Glutamatergic neuron (in vitro differentiated cells): ENCODE measurements at places on chromosomes 7 and 10. TPM values are rescaled to one million over a fixed set of nuclear protein-coding genes. Genes with fewer than 3 reads are reported as not detected.
A peak's percentile ranks its signal among the peaks of the same experiment; 100 is the strongest.

DNA sequence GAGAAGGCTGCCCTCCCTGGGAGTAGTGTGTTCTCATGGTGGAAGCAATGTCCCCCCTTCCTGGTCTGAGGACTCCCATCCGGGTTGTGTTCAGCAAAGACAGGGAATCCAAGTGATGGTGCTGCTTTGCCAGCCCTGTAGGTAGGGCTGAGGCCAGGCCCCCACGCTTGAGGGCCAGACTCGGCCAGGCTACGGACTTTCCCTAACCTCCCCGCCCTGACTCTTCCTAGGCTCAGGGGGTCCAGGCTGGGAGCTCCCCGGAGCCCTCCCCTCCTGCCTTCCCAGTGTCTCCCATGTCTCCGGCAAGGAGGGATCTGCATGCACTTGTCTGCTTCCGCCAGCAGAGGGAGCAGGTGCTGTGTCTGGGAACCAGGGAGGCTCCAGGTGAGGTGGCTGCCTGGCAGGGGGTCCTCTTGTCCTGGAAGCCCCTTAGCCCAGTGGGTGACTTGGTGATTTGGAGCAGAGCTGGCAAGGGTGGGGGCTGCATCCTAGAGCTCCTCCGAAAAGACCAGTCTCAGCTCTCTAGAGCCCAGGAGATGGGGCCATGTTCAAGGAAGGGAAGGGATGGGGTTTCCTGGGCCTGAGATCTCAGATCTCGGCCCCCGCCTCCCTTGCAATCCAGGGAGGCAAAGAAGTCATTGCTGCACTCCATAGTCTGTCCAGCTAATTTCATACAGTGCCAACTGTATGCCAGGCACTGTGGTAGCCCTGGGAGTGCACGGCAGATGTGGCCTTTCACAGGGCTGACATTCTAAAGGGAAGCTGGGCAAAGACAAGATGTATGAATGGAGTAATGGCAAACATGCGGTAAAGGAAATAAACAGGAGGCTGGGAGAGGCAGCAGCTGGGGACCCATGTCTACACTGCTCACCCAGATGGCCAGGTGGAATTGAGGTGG, 20.3 kb upstream of the SFRP5 start:
- H3K27ac ChIP-seq, result no peak overlapping the region
- H3K36me3 ChIP-seq, result peaks cover 4% of the 10 kb centered on the region
- H3K27me3 ChIP-seq, result peaks cover 6% of the 10 kb centered on the region

- no peak overlapping the region for H3K4me3 ChIP-seq
- H3K27me3 ChIP-seq, result no peaks in the 10 kb centered on the region
- H3K27ac ChIP-seq, result no peak overlapping the region
- H3K36me3 ChIP-seq, result peaks cover 3% of the 10 kb centered on the region
- H3K4me1 ChIP-seq, result no peaks in the 10 kb centered on the region
Measured at GRCh38 chr7:65339257-65339656, 34.4 kb upstream of the ZNF92 start.

- H3K36me3 ChIP-seq, result peaks cover 18% of the 10 kb centered on the region
- peaks cover 3% of the 10 kb centered on the region for H3K4me1 ChIP-seq
- peaks cover 2% of the 10 kb centered on the region for H3K27me3 ChIP-seq
- DNase-seq, result no peak
- no peak overlapping the region for H3K4me3 ChIP-seq
- H3K27ac ChIP-seq, result no peak overlapping the region
Measured at GRCh38 chr10:1774796-1775195, 37.5 kb upstream of the ADARB2 start.

GRCh38 chr10:110399965-110400933, 95.5 kb upstream of the SMNDC1 start:
- no peaks in the 10 kb centered on the region for H3K36me3 ChIP-seq
- H3K27ac ChIP-seq, result no peak overlapping the region
- H3K4me3 ChIP-seq, result no peak overlapping the region

DNA sequence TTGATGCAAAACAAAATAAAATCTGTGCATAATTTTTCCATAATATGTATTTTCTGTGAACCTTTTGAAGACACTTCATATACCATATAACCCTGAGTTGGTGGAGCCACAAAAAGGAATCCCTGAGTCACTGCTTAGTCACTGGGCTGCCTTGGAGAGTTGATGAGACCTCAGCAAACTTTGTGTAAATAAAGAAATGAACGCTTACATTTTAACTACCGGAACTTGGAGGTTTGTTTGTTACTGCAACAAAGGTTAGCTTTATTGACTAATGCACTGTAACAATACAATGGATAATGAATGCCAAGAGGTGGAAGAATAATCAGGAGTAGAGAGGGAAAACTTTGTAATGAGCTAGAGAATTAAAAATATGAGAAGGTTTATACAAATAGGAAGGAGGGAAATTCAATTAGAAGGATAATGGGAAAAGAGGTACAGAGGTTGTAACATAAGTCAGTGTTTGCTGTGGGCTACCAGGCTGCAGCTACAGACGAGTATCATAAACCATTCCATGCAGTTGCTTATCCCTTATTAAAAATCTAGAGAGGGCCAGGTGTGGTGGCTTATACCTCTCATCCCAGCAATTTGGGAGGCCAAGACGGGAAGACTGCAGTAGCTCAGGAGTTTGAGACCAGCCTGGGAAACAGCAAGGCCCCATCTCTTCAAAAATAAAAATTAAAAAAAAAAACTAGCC, 1042.1 kb downstream of the TYW1 start:
- H3K36me3 ChIP-seq, result no peaks in the 10 kb centered on the region
- DNase-seq, result no peak
- peaks cover 2% of the 10 kb centered on the region for H3K27me3 ChIP-seq

DNA sequence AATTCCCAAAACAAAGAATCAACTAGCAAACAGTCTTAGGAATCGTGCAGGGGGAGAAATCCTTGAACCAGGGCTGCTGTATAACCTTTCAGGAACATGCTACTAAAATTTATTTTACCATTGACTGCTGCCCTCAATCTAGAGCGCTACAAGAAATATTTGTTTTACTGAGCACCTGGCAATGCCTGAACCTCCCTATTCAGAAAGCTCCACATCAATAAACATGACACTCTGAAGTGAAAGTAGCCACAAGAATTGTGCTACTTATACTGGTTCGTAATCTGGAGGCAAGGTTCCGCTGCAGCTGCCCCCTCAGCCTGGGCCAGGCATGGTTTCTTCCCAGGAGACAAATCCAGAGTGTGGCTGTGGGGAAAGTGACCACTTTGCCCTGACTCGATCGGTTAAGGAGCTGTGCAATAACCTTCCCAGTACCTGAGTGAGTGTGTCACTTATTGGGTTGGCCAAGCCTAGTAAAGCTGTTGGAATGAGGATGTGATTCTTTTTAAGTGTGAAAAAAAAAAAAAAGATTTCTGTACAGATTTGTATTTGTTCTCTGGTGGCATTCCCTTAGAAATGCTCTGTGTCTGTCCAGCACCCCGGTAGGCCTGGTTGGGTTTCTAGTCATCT, 7.7 kb downstream of the VWA2 start:
- H3K36me3 ChIP-seq, result no peaks in the 10 kb centered on the region
- no peak overlapping the region for H3K27ac ChIP-seq
- no peak for DNase-seq

DNA sequence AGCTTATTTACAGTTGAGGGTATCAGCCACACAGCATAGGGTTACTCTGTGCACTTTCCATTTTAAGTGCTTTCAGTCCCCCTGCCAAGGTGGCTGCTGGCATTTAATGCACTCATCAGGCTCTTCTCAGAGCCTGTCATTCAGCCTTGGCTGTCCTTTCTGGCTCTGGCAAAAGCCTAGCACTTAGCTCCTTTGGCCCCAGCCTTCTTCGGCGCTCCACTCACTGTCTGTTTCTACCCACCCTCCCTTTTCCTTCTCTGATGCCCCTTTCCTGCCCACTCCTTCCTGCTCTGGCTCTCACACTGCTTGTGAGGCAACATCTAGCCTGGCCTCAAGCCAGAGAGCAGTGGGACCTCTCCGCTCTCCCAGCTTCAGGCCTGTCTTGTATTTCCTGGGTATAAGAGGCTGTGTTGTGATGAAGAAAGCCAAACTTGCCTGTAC, 60.2 kb downstream of the WIPF3 start:
- no peaks in the 10 kb centered on the region for H3K36me3 ChIP-seq
- H3K27ac ChIP-seq, result no peak overlapping the region
- DNase-seq, result no peak
- no peak overlapping the region for H3K4me3 ChIP-seq
- no peaks in the 10 kb centered on the region for H3K4me1 ChIP-seq

DNA sequence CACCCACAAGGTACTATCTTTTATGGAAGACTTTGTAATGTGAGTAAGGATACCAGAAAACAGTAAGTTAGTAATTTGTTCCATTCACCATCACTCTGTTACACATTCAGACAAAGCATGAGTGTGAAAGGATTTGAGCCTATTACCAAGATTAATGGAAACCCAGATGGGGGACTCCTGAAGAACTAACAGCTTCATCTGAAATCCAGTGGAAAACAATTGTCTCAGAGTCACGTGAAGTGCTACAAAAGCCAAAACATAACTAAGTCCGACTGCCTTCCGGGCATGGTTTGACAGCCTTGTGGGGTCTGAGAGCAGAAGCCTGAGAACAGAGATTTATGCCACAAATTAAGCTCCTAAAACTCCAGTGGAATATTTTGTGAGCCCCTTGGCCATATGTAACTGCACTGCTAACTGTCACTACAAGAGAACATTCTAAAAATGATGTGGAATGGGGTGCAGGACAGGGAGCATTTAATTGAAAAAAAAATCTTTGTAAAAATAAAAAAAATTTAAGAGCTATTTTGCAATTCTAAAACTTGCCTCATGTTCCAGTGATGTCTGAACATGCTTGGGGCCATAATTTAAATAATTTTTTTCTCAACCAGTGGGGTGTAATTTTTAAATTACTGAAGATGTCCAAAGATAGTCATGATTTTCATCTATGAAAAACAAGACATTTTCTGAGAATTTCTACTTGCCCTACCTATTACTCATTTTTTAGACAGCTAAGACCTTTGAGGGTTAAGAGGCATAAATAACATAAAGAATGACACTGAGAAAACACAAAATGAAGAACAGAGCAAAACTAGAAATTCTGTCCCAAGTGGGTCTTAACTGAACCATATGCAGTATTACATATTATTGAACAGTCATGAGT, 555.0 kb downstream of the INHBA start:
- peaks cover 2% of the 10 kb centered on the region for H3K4me1 ChIP-seq
- H3K36me3 ChIP-seq, result no peaks in the 10 kb centered on the region
- H3K27ac ChIP-seq, result no peak overlapping the region
- H3K4me3 ChIP-seq, result no peak overlapping the region

- H3K4me1 ChIP-seq, result no peaks in the 10 kb centered on the region
- H3K4me3 ChIP-seq, result no peak overlapping the region
- peaks cover 9% of the 10 kb centered on the region for H3K36me3 ChIP-seq
Measured at GRCh38 chr7:156334636-156335035, 305.9 kb upstream of the RNF32 start.

GRCh38 chr7:32158751-32159745, 88.8 kb upstream of the PDE1C start:
- peaks cover 13% of the 10 kb centered on the region for H3K4me1 ChIP-seq
- DNase-seq, result no peak
- no peak overlapping the region for H3K4me3 ChIP-seq

DNA sequence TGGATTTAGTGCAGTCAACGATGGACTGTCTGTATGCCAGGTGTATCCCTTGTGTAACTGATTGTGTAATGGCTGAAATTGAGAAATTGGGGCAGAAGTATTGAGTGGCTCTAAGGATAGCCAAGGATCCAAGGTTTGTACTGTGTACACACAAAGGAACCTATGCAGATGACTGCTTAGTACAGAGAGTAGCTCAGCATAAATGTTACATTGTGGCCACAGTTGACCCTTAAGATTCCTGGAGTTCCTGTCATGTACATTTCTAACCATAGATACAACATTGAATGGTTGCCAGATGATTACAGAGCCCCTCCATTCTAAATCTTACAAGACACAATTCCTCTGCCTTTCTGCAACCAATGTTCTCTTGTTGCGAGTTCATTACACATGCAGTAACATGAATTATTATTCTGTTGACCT, 25.3 kb downstream of the CCDC126 start:
- H3K27ac ChIP-seq, result no peak overlapping the region
- H3K4me3 ChIP-seq, result no peak overlapping the region
- H3K4me1 ChIP-seq, result no peaks in the 10 kb centered on the region

DNA sequence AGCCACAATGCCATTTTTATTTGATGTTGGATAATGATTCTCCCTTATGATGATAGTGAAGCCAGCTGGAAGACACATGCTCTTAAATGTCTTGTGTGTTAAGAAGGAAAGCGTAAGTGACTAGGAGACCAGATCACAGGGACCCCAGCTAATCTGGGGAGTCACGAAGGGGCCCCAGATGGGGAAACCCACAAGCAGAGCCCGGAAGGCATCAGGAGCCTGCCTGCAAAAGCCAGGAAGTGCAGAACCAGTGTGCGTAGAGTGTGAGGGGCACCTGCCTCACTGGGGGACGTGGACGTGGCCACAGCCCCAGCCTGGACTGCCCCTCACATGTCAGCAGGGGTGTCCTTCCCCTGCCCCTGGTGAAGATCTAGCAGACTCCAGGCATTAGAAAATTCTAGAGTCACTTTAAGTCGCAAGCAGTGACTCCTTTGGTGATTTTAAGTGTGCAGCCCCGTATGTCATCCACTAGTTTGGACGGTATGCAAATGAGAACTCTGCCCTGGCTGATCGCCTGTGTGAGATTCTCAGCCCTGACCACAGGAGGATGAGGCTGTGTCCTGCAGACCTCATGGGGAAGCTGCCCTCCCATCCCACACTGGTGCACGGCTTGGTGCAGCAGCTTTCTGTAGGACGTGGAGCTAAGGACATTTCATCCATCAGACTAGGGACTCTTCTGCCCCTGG, 243.0 kb downstream of the WDR37 start:
- no peak overlapping the region for H3K4me3 ChIP-seq
- H3K27ac ChIP-seq, result peak overlapping the region; percentile 1
- peaks cover 41% of the 10 kb centered on the region for H3K4me1 ChIP-seq
- no peak for DNase-seq
- H3K27me3 ChIP-seq, result peaks cover 6% of the 10 kb centered on the region
- H3K36me3 ChIP-seq, result peaks cover 5% of the 10 kb centered on the region

DNA sequence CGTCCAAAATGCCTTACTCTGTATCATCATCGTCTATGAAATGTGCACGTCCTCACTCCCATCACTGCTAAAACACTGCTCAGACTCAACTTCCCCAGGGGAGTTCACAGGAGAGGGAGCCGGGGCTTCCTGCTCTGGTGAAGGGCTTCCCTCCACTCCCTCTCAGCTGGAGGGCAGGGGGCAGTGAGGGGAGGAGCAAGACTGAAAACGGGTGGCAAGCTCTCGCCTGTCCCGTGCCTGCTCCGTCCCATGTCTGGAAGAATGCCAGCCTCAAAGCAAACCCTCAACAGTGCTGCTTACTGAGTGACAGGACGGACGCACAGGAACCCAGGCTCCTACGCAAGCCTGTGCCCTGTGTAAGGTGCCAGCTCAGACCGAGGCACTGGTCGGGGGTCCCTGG, 25.1 kb downstream of the PRKAG2 start:
- no peak overlapping the region for H3K27ac ChIP-seq
- no peak overlapping the region for H3K4me3 ChIP-seq
- H3K27me3 ChIP-seq, result peaks cover 6% of the 10 kb centered on the region
- H3K36me3 ChIP-seq, result no peaks in the 10 kb centered on the region
- peaks cover 8% of the 10 kb centered on the region for H3K4me1 ChIP-seq
- no peak for DNase-seq

- no peak for DNase-seq
- no peak overlapping the region for H3K4me3 ChIP-seq
- H3K27ac ChIP-seq, result no peak overlapping the region
Measured at GRCh38 chr7:106737202-106737562, 76.2 kb upstream of the CCDC71L start.

- no peaks in the 10 kb centered on the region for H3K4me1 ChIP-seq
- no peaks in the 10 kb centered on the region for H3K27me3 ChIP-seq
- DNase-seq, result no peak
- H3K27ac ChIP-seq, result no peak overlapping the region
- no peaks in the 10 kb centered on the region for H3K36me3 ChIP-seq
Measured at GRCh38 chr7:124022551-124022950, 10.3 kb downstream of the TMEM229A start.

The PSTK gene
- total RNA-seq, result 3.8 TPM

The SLC35B4 gene
- 40.9 TPM for total RNA-seq

The EGR2 gene
- total RNA-seq, result 0.37 TPM

The CH25H gene
- total RNA-seq, result 0.25 TPM

The SH2D4B gene
- total RNA-seq, result 0.12 TPM

The LEP gene
- not detected for total RNA-seq
